ENCODE measurements at places on chromosomes 11 and 22.

DNA sequence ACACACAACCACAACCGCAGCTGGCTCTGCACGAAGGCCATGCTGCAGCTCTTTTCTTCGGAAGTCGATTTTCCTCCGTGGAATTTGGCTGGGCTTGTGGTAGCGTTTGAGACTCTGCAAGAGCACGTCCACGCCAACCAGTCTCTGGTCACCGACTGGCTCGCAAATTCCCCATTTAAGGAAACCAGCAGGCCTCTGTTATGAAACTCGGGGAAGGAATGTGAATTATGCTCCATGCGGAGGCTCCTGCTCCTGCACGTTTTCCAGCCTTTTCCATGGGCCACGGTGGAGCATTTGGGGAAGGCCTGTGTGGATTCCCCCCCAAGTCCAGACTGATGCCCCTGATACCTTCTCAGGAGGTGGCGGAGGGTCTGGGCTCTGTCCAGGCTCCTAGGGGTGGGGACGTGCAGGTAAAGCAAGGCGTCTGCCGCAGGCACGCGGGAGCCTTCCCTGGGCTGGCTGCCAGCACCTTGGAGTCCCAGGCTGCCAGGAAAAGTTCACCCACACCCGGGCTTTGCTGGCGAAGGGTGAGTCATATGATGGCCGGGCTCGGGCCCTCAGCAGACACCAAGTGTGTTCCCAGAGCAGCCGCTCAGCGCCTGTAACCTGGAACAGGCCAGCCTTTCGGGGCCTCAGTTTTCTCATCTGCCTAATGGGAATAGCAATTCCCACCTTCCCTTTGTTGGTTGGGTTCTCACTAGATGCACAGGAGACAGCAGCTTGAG, 41.9 kb downstream of the LRP5 start:
- no peak for DNase-seq

GRCh38 chr11:73795925-73796632, 8.4 kb downstream of the MRPL48 start:
- DNase-seq: no peak

GRCh38 chr11:76167590-76167989, 38.7 kb downstream of the WNT11 start:
- no peak for DNase-seq

DNA sequence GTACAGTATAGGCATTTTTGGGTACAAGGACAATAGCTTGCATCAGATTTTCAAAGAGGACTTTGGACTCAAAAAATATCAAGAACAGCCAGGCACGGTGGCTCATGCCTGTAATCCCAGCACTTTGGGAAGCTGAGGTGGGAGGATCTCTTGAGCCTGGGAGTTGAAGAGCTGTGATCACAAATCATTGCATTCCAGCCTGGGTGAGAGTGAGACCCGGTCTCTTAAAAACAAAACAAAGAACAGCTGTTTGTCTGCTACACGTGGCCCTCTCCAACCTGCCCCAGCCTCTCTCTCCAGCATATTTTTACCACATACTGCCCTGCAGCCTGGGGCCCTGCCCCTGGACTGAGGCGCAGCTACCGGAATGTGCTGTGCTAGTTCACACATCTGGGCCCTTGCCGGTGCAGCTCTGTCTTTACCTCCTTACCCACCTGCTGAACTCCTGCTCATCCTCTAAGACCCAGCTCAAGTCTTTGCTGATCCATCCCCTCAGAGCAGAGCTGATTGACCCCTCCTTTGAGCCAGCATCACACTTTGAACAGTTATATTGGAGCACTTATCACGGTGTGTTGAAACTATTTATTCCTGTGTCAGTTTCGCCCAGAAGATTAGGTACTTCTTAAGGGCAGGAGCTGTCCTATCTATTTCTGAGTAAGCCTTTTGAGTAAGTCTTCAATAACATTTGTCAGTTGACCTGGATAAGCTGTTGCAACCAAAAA, 29.4 kb downstream of the GRIK4 start:
- no peak for DNase-seq

- DNase-seq: no peak
Measured at GRCh38 chr11:110432713-110433392, 3.1 kb downstream of the FDX1 start.

GRCh38 chr22:32407936-32408335, 4.1 kb downstream of the RTCB start:
- DNase-seq: no peak

DNA sequence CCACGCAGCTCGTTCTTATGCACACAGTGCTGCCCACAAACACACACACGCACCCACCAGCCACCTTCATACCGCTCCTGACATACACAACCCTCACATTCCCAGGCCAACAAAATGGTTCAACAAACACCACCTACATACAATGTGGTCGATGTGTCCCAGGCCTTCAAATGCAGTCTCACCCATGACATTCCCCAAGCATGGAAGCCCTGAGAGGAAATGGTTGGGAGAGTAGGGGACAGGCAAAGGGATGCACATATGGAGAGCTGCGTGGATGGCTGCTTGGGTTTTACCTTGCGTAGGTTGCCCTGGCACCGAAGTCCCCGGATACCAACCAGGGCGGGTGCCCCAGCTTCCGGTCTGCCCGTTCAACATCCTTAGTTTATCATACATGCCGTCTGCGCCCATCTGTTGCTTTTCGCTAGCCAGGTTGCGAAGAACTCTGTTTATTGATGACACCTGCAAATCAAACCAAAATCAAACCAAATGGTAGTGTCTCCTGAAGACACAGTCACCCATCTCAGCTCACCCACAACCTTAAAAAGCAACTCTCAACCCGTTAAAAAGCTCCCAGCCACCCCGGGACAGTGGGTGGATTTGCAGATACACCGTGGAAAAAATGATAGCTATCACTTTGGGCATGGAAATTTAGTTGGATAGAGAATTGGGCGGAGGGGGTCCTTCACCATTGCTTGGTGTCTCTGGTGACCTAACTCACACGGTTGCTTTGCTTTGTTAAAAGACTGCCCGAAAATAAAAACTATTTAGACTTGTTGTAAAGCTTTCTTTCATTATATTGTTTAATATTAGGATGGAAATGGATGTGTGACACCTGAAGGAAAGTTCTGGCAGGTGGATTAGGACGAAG, 10.5 kb downstream of the PAX6 start:
- DNase-seq: no peak

DNA sequence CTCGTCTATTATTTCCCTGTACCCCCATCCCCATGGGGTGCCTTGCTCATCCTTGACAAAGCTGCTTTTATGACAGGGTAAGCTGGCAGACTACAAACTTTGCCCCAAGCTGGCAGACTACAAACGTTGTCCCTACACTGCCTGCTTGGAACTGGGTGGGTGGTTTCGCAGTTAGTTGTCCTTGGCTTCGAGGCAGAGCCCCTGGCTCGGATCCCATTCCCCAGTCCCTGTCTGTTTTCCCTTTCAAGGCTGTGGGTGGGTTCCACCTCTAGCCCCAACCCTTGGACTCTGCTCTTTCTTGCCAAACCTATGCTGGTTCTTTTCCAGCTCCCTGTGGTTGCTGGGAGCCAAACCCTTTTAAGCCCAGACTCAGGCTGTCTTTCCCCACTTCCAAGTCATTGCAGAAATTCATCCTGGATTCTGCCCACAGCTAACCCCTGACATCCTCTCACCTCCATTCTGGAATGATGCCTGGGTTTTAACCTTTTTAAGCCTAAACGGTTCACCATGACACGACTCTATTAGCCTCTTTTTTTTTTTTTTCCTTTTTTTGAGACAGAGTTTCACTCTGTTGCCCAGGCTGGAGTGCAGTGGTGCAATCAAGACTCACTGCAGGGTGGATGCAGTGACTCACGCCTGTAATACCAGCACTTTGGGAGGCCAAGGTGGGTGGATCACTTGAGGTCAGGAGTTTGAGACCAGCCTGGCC, 9.2 kb upstream of the RBM14 start:
- DNase-seq: no peak

- DNase-seq: no peak
Measured at GRCh38 chr22:46092670-46093410, 57.5 kb upstream of the PPARA start.

- DNase-seq: no peak
Measured at GRCh38 chr11:75248924-75249256, 8.3 kb downstream of the TPBGL start.

DNA sequence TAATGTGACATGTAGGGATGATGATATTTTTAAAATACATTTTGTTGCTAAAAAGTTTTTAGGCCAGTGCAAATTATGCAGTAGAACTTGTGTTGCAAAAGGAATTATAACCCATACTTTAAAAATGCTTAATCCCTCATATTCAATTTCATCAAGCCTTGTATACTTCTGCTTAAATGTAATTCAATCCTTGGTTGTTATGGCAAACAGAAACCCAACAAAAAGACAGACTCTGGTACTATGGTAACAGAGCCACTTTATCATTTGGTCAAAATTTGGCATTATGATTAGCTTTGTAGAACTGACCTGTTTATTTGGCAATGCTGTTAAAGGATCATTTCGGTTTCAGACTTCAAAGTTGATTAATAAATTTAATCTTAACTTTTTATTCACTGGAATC, 284.8 kb downstream of the TMEM135 start:
- DNase-seq: no peak

DNA sequence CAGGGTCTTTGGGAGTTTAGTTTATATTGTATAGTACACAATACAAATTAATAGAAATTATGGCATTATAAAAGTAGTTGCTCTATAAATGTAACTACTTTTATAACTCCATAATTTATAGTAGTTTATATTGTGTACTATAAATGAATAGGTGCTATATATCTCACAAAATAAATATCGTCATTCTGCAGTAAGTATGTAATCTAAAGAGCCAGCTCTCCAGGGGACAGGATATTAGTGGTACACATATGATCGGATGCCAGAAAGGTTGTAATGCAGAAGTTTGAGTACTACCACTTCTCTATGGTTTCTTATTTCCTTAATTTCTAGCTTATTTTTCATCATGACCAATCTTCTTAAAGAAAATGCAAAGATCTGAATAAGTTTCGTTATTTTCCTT, 20.2 kb upstream of the CWF19L2 start:
- DNase-seq: no peak

DNA sequence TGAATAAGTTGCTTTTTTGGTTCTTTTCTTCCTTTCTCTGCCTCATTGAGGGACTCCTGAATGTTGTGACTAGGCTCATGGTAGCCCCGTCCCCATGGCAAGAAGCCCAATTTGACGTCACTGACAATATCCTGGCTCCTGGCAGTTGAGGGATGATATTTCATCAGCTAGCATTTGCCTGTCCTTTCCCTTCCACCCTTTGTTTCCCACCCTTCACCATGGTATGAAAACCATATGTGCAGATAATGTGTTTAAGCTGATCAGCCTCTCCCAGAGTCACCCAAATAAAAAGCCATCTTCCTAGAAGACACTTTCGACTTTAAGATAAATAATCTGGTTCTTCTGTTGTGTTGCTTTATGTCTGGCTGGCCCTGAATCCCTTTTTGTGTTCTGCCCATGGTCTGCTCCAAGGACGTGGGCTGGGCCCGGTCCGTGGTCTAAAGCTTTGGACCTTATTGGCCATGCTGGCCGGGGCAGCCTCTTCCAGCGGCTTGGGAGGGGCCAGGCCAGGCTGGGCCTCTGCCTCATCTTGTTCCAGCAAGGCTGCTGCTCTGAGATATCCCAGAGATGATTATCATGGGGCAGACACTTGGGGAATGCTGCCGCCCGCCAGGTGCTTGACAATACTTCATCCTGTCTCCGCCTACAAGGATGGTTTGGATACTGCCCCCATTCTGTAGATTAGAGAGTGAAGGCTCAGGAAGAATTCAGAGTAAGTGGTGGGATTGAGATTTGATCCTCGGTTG, 5.1 kb downstream of the TSPAN18 start:
- DNase-seq: no peak

- no peak for DNase-seq
Measured at GRCh38 chr11:121212536-121213361, 79.8 kb upstream of the SC5D start.

- no peak for DNase-seq
Measured at GRCh38 chr11:86443415-86443814, 68.7 kb downstream of the CCDC81 start.

DNA sequence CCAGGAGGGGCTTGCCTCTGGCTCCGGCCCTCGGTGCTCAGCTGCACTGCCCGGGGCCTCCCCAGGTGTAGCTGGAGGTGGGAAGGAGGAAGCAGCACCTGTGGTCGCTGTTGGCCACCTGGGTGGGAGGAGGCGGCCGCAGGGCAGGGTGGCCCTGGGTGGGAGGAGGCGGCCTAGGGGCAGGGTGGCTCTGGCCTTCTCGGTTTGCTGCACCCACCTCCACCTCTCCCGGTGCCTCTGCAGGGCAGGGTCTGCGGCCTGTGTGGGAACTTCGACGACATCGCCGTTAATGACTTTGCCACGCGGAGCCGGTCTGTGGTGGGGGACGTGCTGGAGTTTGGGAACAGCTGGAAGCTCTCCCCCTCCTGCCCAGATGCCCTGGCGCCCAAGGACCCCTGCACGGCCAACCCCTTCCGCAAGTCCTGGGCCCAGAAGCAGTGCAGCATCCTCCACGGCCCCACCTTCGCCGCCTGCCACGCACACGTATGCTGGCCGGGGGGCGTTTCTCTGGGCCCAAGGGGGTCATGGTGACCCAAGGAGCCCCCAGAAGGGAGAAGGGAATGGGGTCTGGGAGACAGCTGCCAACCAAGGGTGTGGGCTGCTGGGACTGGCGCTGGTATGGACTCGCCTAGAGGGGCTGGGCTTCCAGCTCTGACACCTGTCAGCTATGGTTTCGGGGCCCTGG, 20.6 kb downstream of the MUC5AC start:
- no peak for DNase-seq

DNA sequence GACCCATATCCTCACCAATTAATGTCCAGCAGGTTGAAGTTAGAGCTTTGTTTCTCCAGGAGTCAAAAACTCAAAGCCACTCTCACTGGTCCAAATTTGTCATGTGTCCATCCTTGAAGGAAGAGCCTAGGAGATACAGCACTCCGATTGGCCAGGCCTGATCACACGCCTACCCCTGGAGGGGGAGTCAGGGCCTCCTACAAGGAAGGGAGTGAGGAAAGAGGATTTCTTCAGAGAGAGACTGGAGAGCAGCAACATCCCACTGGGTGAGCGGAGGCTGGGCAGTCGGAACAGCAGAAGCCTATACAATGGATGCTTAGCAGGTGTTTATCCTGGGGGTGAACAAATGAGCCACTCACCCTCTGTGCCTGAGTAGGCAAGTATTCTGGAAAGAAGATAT, 113.9 kb downstream of the TRIM29 start:
- DNase-seq: no peak

DNA sequence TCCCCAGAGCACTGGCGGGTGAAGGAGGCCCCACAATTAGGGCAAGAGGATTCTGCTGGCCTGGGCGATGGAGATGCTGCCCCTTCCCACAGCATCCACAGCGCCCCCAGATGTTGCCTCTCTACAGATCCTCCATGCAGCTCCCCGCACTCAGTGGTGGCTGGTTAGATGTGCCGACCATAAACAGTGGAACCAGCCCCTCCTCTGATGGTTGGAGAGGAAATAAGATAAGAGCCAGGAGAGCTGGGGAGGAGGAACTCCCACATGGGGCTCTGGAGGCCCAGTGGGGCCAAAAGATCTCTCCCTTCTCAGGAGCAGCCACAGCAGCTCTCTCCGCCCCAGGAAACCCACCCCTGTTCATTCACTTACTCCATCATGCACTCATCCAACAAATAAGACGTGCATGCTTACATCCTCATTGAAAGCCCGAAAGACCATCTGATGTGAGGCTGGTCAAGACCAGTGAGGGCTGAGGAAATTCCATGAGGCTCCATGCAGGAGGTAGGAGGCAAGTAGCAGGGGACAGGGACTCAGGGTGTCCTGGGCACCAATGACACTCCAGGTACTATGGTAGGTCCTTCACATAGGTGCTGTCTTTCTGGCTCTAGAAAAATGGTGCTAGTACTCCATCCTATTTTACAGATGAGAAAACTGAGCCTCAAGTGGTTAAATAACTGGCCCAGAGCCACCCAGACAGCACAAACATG, 1.5 kb downstream of the PTGDR2 start:
- DNase-seq: no peak

Data from activated naive CD4-positive, alpha-beta T cell (primary cell).